ENCODE measurements at places on chromosomes 11 and 22.

GRCh38 chr22:24497841-24498258 lies 2.7 kb downstream of the UPB1 start:
- no peak for DNase-seq

- DNase-seq, result no peak
Observed at GRCh38 chr11:22878039-22878438, 17.8 kb upstream of the CCDC179 start.

DNA sequence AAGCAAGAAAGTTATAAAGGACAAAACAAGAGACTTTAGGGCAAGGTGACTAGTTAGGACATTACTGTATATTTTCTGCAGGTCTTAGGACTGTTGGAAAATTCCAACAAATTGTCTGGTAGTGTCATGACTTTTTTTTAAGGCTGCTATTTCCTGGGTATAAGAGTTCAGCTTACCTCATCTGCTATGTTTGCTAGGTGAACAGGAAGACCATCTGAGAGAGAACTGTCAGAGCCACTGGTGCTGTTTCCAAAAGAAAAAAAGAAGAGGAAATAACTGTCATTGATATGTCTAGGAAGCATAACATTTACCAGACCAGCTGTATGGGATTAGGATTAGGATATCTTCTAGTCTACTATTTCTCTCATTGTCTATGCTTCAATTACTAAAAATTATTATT lies 26.3 kb upstream of the MTCH2 start:
- no peak for DNase-seq

DNA sequence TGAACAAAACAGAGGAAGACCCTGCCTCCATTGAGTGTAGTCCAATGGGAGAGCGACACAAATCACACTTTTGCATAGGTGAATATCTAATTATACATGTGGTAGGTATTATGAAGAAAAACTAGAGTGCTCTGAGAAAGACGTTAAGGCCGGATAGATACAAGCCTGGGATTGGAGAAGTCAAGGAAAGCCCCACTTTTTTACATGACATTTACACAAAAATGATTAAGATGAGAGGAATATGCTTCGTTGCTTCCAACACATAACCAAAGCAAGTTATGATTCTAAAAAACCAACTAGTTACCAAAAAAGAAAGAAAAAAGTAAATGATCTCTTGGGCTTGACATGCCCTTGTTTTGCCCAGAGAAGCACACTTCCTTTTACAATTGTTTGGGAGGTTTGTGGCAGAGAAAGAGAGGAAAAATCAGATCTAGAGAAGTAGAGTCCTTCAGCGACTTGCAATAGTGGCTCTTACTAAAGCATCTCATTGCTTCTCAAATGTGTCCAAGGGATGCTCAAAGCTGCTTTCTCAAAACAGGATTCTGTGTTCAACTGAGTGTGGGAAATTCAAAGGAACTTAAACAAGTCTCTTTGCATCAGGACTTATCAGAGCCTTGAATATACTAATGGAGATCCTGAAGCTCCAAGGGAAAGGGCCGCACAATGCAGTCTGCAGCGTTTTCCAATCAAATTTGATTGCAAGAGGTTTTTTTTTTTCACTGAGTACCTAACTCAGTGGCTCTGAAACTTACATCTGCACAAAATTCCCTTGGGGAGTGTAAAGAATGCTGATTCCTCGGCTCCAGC lies 38.8 kb downstream of the FLI1 start:
- no peak for DNase-seq

DNA sequence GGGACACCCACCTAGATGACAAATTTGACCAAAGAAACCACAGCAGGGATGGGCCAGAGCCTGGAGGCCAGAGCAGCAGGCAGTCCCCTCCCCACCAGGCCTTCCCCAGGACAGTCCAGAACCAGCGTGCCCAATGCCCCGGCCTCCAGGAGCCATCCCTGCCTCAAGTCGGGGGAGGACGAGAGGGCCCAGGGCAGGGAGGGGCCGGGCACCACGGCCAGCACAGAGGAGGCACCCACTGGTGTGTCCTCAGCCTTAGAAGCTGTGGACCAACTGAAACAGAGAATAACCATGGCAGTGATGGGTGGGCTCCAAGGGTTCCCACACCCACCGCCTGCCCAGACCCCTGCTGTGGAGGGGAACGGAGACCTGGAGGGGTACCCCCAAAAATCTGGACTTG lies 28.3 kb upstream of the TCF20 start:
- no peak for DNase-seq

GRCh38 chr11:45313171-45313865 lies 27.2 kb upstream of the SYT13 start:
- no peak for DNase-seq

DNA sequence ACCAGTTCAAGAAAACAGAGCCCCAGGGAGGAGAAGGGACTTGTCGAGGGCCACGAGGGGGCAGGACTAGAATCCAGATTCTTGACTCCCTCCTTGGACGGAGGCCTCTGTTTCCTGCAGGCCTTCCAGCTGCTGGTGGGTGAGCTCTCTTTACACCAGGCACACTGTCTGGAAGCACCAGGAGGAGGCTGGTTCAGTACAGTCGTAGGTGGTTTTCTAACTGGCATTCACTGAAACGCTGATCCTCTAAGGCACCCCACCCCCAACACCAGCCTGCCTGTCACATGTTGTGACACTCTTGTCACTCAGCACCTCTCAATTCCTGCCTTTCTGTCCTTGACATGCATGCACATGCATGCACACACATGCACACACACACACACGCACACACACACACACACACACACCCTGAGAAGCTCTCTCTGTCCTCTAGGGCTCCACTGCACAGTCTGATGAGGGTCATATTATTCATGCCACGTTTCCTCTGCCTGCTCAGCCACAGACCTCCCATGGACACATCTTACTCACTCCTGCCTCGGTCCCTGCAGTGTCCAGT lies 751 bp downstream of the MS4A10 start:
- DNase-seq, result no peak

DNA sequence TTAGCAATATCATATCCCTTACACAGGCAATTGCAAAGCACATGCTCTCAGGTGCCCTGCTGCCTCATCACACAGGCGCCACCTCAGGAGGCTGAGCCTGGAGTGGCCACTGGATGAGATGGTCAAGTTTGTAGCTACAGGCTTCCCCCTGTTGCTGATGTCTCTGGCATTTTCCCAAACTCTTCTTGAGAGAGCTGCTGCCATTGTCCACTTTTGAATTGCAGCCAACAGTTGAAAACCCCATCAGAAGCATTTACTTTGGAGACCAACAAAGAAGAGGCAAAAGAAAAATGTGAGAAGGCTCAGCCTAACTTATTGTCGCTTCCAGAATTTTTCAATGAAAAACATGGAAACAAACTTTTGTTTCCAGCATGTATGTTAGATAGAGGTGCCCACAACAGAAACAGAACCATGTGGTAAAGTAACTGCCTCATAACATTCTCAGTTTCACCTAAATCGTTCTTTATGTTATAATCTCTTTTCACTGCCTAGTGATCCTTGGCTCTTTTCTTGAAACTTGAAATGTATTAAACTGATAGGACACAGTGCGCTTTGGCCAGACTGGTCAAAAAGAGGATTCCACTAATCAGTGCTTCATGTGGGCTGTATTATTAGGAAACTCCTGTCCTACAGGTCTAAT lies 47.6 kb upstream of the OR8B8 start:
- no peak for DNase-seq

DNA sequence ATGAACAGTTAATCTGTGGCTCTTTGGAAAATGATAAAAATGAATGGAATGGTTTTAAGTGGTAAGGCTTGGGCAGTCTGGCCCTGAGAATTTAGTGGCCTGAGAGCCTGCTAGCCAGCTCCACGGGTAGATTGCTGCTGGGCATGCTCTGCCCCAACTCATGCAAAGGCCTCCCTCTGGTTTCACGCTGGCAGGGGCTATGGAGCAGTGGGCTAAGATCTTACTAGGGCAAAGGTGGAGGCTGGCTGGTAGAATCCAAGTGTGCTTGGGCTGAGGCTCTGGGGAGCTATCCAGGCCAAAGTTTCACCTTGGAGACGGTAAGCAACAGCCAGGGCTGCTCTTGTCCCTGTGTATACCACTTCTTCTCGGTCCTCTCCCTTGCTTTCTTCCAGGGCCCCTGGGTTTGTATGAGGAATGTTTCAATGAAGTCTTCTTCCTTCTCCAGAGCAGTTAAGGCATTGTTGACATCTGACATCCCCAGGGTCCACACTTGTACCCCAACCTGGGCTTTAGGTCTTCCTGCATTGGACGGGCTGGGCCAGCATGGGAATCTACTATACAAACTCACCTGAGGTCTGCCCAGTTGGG lies 27.4 kb downstream of the UBE2L3 start:
- no peak for DNase-seq

GRCh38 chr11:120203626-120204025 lies 7.2 kb upstream of the OAF start:
- DNase-seq, result no peak

DNA sequence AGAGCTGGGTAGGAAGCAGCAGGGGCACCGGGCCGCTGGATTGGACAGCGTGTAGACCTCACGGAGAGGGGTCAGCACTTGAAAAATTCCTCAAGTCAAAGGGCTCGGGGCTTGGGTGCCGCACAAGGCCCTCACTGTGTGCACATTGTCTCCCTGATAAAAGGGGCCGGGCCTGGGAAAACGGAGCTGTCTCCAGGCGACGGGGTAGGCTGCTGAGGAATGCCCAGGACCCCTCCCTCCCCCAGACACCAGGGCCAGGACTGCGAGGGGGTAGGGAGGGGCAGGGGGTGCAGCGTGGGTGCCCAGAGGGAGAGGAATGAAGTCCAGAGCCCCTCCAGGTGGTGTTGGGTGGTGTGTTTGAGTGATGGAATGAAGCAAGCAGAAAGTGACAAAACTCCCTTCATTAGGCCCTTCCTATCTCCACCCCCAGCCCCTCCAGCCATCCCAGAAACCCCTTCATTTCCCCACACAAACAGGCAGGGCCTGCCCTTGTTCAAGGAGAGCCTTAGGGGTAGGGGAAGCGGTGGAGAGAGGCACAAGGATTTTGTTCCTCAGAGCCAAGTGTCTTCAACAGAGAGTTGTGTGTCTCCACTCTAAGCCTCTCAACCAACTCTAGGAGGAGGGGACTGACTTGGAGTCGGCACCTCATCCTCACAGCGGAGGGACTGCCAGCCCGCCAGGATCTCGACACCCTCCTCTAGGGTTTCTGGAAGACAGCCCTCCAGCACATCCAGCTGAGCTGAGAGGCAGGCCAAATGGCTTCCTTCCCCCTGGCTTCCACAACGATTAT lies 63.9 kb downstream of the SYN3 start:
- no peak for DNase-seq

GRCh38 chr11:3879967-3880542 lies 24.6 kb downstream of the STIM1 start:
- no peak for DNase-seq

- no peak for DNase-seq
Observed at GRCh38 chr11:17294033-17294432, 17.5 kb downstream of the NUCB2 start.

DNA sequence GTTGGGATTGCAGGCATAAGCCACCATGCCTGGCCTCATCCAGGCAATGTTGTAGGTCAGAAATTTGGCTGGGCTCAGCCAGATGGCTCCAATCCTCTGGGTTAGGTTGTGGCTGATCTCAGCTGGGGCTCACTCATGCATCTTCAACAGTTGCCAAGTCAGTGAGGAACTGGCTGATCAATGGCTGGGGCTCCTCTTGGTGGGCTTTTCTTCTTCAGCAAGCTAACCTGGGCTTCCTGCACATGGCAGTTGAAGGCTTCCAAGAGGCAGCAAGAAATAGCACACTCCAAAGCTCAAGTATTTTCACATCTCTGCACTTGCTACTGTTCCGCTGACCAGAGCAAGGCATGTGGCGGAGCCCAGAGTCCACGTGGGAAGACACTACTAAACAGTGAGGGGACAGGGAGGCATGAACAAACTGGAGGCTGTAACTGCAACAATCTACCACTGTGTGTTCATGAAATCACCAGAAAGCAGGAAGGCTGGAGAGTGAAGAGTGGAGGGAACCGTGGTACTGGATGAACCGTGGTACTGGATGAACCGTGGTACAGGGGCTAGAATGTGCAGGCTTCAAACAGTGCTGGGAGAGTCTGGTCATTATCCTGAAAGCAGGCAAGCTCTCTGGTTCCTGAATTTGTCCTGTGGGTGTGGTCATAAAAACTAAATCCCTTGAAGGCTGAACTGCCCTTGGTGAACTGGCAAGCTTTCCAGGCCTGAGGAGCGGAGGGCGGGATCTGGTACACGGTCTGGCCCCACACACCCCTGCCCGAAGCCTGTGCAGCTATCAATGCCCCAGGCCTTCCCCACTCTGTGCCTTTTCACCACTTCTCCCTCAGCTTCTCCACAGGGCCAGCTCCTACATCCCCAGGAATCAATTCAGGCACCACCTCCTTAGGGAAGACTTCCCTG lies 20.2 kb downstream of the CHST1 start:
- no peak for DNase-seq

GRCh38 chr22:22855617-22856308 lies 31.9 kb upstream of the IGLL5 start:
- DNase-seq, result peak; percentile 40

DNA sequence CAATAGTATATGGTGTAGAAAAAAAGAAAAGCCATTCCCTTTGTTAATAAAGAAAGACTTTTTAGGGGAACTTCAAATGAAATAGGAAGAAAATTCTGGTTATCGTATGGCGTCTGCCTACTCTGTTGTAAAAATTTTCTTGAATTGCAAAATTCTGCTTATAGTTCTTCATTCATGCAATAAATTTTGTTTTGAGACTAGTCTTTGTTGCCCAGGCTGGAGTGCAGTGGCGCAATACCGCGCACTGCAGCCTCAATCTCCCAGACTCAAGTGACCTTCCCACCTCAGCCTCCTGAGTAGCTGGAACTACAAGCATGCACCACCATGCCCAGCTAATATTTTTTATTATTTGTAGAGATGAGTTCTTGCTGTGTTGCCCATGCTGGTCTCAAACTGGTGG lies 5.8 kb downstream of the DDIAS start:
- DNase-seq, result no peak

DNA sequence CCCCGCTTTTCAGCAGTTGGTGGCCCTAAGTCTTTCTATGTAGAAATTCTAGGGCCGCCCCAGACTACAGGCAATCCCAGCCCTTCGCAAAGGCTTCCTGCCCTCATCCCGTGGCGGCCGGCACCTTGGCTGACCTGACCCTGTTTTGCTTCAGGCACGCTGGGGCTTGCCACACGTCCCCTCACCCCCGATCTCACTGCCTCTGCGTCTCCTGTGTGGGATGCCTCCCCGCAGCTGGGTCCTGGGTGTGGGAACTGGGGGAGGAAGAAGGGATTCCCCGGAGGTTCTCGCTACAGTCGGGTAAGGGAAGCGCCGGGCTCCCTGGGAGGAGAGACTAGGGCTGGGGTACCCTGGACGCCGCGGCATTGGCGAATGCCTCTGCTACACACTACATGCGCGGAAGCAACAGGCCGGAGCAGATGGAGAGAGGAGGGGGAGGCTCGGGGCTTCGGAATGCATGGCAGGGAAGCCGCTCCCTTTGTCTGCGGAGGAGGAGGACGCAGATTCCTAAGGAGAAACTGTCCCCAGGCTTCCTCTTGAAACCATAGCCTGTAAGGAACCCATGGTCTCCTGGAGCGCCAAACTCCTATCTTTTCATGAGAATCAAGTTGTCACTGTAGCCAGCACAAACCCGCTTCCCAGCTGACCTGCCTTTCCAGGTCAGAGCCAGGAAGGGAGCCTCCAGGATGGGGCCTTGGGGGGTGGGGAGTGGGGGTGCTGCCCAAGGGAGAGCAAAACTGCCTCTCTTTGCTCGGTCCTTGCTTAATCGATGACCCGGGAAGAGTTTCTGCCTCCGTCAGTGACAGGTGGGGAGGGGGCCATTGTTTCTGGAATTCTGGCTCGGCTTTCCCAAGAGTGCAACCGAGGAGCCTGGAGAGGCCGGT lies 1.4 kb downstream of the DTX4 start:
- DNase-seq, result no peak

- no peak for DNase-seq
Observed at GRCh38 chr22:28025866-28026575, 107.0 kb upstream of the PITPNB start.

All from effector memory CD8-positive, alpha-beta T cell (primary cell).